Adrenal gland (tissue), 19 donors: ENCODE measurements at places on chromosomes 7 and 10. TPM values are rescaled to one million over a fixed set of nuclear protein-coding genes. Genes with fewer than 3 reads are reported as not detected.

- DNase-seq: no peak
Measured at GRCh38 chr10:119448628-119449584, 93.6 kb downstream of the RGS10 start.

The KLHDC10 gene
- total RNA-seq: 23.9 TPM

The SFRP5 gene
- 12.9 TPM for total RNA-seq

DNA sequence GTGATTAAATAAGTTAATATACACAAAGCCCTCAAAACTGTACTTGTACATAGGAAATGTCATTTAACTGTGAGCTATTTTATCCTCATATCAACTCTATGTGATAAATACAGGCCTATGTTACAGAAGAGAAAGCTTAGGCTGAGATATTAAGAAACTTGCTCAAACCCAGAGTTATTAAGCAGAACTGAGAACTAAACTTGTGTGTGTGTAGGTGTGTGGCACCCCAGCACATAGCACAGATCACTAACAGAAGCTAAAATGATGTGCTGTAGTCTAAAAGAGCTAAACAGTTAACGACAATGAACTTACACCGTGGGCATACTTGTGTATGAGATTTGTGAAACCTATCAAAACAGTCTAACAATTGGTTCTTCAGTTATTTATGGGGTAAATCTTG is 34.5 kb downstream of the MTPN start:
- no peak for DNase-seq
